ENCODE measurements at places on chromosomes 16 and 17. TPM values are rescaled to one million over a fixed set of nuclear protein-coding genes. Genes with fewer than 3 reads are reported as not detected.

ANKRD13B gene
- total RNA-seq: 8.6 TPM

TPPP3 gene
- 0.86 TPM for total RNA-seq

C16orf74 gene
- 8.2 TPM for total RNA-seq

SLC52A1 gene
- 0.43 TPM for total RNA-seq

VAT1L gene
- 59.3 TPM for total RNA-seq

NAA38 gene
- total RNA-seq: 73.1 TPM

TSPAN10 gene
- 2.3 TPM for total RNA-seq

HCRT gene
- total RNA-seq: not detected

KRT25 gene
- total RNA-seq: not detected

CES4A gene
- 1.9 TPM for total RNA-seq

MRPL45 gene
- 28.0 TPM for total RNA-seq

PDE6G gene
- not detected for total RNA-seq

ITGAX gene
- not detected for total RNA-seq

MYOCD gene
- total RNA-seq: 11.0 TPM

CBX2 gene
- total RNA-seq: 1.3 TPM

KRTAP17-1 gene
- not detected for total RNA-seq

ABCC3 gene
- 14.5 TPM for total RNA-seq

All from fibroblast of villous mesenchyme (primary cell).